ENCODE measurements at places on chromosomes 2 and 18.

- DNase-seq: no peak
Measured at GRCh38 chr2:134934150-134934549, 15.5 kb downstream of the CCNT2 start.

- no peak for DNase-seq
Measured at GRCh38 chr18:62693659-62694058, 21.7 kb upstream of the PHLPP1 start.

DNA sequence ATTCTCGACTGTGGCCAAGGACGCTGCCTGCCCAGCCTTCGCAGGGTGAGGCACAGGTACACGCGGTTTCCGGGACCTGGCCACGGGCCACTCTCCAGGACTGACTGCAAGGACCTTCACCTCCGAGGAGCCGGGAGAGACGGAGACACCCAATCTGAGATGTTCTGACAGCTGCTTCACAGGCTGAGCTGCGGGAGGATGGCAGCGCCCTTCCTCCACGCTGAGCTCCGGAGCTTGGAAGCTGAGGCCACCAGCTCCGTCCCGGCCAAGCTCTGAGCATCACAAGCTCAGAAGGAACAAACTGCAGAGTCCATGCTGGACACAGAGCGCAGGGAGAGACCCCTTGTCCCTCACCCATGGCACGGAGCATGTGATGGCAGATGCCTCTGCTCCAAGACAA, 71.1 kb upstream of the CTDP1 start:
- no peak for DNase-seq

DNA sequence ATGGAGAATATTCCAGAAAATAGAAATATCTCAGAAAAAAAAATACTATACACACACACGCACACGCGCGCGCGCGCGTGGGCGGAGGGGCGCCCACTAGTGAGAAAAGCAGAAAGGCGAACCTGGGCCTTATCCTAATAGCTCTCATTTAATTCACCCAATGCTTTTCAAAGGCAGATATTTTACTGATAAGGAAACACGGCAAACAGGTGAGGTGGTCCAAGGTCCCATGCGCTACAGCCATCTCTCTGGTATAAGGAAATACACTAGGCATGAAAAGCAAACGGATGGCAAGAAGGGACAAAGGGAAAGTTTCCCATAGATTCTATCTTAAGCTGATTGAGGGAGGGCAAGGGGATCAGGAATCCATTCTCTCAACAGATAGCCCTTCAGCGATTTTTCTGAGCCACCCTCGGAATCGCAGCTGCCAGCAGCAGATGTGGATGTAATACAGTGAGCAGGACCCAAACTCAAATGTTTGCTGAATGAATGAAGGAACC, 136.7 kb downstream of the TMEM247 start:
- peak; percentile 40 for DNase-seq

- no peak for DNase-seq
Measured at GRCh38 chr2:219084791-219085190, 24.1 kb upstream of the IHH start.

DNA sequence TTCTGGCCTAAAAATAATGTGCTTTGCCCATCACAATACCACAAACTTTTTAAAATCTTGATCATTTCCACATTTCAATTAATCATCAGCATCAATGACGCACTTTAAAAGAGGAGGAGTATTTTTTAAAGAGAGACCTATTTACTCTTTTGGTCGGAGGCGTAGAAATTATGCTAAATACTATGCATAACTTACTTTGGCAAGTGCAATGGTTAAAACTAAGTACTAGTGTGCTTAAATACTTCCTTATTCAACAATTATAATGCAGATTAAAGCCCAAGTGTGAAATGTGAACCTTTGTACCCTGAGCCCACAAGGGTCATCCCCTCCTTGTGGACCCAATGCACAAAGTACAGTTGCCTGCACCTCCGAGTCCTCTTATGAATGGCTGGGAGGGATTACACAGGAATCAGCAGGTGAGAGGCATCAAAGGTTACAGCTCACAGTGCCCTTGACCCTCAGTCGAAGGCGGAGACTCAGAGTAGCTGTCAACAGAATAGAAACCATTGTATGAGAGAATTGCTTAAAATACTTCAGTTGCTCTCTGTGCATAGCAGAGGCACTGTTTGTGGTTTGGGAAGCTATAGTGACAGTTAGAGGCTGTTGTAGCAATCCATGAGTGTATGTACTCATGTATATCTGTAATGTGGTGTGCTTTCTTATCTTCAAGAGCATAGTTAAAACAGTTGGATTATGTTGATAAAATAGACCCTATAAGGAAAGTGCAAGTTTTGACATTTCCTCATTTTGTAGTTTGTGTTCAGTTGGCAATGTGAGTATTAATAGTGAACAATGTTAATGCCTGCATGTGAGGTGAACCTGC, 151.7 kb upstream of the ITGA4 start:
- peak; percentile 28 for DNase-seq

GRCh38 chr18:1663879-1664705, 759.4 kb downstream of the ADCYAP1 start:
- peak; percentile 4 for DNase-seq

- no peak for DNase-seq
Measured at GRCh38 chr18:61530681-61531080, 197.5 kb downstream of the CDH20 start.

- DNase-seq: no peak
Measured at GRCh38 chr2:147133286-147133908, 711.4 kb upstream of the ACVR2A start.

- DNase-seq: no peak
Measured at GRCh38 chr18:58027341-58027740, 16.7 kb upstream of the NEDD4L start.

- DNase-seq: no peak
Measured at GRCh38 chr2:223104336-223105132, 52.5 kb downstream of the KCNE4 start.

- DNase-seq: no peak
Measured at GRCh38 chr18:36567800-36568199, 261.0 kb downstream of the TPGS2 start.

DNA sequence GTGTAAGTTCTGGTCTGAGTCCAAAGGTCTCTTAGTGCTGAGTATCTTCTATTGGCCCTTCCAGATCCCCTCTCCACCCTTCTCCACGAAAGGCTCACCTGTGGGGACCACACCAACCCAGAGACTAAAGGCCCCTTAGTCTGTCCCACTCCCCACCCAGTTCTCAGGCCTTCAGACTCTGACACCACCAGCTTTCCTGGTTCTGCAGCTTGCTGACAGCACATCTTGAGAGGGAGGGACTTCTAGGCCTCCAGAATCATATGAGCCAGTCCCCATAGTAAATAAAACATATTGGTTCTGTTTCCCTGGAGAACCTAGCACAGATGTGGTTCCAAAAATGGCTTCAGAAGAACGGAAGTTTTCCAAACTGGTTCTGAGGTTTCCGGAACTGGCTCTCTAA, 38.5 kb upstream of the KLF11 start:
- no peak for DNase-seq

DNA sequence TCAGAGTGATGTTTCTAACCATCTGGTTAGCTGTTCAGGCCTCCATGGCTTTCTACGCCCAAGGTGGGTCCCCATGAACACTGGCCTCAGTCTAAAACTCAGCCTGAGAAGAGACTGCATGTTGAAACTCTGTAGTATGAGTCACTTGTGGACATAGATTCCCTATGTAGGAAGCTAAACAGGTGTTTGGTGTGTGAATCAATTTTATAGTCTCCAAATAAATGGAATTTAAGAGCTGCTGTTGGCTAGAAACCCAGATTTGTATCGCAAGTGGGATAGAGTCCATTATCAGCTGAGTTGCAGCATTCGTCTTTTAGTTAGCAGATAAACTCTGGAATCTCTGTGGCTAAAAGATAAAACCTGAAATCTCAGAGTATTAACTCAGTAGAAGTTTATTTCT, 131.4 kb downstream of the KCNS3 start:
- no peak for DNase-seq

DNA sequence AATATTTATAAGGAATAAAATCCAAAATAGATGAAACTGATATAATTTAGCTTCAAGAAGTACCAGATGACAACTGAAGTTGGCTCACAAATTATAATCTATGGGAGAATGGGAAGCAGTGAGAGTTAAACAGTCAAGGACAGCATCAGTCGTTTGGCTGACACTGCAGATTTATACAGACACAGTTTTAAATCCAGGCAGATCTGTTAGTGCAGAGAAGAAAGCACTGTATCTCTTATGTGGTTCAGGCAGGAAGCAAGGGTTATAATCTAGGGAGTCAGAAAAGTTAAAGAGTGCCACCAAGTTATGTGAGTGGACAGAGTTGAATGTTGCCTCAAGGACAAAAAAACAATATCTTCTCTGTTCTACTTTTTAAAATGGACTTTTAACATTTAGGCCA, 880.2 kb downstream of the TSN start:
- DNase-seq: no peak

- DNase-seq: no peak
Measured at GRCh38 chr2:176121190-176122051, 1.1 kb upstream of the HOXD9 start.

GRCh38 chr2:226766352-226767055, 33.1 kb downstream of the IRS1 start:
- no peak for DNase-seq

DNA sequence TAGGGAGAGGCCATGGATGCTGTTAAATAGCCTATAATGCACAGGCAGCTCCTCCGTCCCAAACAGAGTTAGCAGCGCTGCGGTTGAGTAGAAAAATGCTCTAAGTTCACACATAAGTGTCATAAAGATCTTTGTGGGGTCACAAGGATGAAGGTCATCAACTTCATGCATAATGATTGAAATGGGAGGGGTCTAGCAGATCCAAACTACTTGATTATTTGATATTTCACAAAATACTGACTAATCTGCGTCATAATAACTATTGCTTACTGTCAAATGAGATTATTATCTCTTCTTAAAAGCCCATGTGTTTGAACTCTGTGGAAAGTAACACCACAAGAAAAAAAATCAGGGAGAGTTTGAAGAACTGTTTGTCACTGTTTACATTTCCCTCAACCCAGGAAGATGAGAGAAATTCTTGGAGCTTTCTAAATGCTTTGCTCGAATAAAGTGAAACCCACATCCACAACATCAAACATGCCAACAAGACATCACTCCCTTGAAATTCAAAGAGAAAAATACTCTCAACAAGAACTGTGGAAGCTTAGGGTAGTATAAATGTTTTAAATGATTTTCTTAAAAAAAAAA, 50.5 kb upstream of the CREB1 start:
- no peak for DNase-seq

GRCh38 chr18:74623047-74623816, 25.6 kb downstream of the ZNF407 start:
- peak; percentile 9 for DNase-seq

DNA sequence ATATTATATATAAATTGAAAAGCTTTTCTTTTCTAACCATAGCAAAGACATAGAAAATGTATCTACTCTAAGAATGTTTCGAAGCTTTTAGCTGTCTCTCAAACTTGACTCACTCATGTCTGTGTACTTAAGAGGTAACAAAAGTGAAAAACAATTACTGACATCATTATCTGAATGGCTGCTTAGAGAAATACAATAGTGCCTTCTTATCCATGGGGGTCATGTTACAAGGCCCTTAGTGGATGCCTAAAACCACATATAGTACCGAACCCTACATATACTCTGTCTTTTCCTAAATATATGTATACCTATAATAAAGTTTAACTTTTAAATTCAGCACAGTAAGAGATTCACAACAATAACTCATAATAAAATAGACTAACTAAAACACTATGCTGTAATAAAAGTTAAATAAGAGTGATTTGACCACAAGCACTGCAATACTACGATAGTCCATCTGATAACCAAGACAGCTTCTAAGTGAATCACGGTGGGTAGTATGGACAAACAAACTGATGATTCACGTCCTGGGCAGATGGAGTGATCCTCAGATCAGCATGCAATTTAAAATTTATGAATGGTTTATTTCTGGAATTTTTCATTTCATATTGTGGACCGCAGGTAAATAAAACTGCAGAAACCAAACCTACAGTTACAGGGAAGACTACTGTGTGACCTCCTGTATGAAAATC, 246.2 kb downstream of the XIRP2 start:
- DNase-seq: no peak

DNA sequence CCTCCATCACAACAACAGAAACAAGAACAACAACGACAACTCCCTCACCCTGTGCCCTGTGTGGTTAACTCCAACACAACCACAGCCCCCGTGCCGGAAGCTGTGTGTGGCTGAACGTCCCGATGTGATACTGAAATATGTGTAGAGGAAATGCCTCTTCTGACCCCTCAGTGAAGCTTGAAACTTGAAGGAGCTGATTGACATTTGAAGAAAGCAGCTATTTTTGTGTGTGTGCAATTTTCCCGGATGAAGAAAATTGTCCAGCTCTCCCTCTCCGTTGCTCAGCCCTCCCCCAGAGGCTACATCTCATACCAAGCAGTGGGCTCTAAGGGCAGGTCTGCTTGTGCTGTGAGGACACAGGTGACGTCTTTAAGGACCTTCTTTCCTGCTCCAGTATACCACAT, 173.8 kb downstream of the ICOS start:
- no peak for DNase-seq

DNA sequence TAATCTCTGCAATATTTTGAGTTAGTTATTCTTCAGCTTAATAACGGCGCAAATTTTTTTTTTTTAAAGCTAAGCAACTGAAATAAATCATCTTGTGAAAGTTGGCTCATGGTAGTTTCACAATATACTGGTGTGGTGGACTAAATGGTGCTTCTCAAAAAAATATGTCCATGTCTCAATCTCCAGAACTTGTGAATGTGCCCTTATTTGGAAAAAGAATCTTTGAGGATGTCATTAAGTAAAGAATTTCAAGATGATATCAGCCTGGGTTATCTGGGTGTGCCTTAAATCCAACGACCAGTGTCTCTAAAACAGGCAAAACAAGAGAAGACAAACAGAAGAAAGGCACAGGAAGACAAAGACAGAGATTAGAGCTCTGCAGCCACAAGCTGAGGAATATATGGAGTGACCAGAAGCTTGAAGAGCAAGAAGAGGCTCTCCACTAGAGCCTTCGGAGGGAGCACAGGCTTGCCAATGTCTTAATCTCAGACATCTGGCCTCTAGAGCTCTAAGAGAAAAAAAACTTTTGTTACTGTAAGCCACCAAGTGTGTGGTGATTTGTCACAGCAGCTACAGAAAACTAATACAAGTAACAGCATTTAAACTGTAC, 71.4 kb downstream of the HNMT start:
- no peak for DNase-seq

GRCh38 chr2:237819231-237819630, 20.7 kb downstream of the RBM44 start:
- no peak for DNase-seq

DNA sequence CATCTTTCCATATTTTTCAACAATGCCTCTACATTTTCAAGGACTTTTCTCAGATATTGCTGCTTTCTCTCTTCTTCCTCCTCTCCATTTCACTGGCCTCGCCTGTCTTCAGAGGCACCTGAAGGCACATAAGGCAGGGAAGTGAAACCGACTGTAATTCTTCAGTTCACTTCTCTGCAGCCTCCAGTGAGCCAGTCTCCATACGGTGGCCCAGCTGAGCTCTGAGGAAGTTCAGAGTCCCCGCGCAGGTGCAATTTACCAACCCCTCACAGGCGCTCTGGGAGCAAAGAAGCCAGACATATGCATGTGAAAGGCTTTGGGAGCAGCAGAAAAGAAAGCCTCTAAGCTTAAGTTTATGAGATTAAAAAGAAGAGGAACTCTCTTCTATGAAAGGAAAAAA, 12.4 kb downstream of the KLHL14 start:
- no peak for DNase-seq

- no peak for DNase-seq
Measured at GRCh38 chr2:240597054-240597418, 10.5 kb downstream of the CAPN10 start.

- DNase-seq: no peak
Measured at GRCh38 chr18:60996822-60997221, 336.4 kb upstream of the CDH20 start.

GRCh38 chr2:30565851-30566358, 118.9 kb downstream of the LCLAT1 start:
- no peak for DNase-seq

Measured in hematopoietic multipotent progenitor cell treated with erythropoietin and hydrocortisone succinate and interleukin-3 and kit ligand, for 15 days (in vitro differentiated cells).